ENCODE measurements at places on chromosomes 11 and 22.
A peak's percentile ranks its signal among the peaks of the same experiment; 100 is the strongest.

DNA sequence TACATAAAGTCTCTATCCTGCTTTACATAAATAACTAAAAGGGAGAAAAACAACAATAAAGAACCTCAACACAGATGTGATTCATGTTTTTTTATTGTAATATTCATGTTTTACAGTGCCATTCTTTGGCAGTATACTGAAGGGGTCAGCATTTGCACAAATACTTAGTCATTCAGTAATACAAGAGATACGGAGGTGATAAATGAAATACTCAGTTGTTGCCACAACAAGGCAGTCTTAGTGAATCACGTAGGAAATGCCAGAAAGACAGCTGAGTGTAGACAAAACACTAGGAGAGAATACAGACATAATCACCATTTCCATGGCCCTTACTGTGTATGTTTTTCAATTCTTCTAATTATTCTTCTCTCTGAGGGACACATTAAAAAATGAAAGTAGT, 910.4 kb downstream of the METTL15 start:
- no peak overlapping the region for H3K27ac ChIP-seq
- no peaks in the 10 kb centered on the region for H3K27me3 ChIP-seq
- H3K36me3 ChIP-seq: no peaks in the 10 kb centered on the region
- no peak overlapping the region for H3K4me3 ChIP-seq
- H3K4me1 ChIP-seq: no peaks in the 10 kb centered on the region

DNA sequence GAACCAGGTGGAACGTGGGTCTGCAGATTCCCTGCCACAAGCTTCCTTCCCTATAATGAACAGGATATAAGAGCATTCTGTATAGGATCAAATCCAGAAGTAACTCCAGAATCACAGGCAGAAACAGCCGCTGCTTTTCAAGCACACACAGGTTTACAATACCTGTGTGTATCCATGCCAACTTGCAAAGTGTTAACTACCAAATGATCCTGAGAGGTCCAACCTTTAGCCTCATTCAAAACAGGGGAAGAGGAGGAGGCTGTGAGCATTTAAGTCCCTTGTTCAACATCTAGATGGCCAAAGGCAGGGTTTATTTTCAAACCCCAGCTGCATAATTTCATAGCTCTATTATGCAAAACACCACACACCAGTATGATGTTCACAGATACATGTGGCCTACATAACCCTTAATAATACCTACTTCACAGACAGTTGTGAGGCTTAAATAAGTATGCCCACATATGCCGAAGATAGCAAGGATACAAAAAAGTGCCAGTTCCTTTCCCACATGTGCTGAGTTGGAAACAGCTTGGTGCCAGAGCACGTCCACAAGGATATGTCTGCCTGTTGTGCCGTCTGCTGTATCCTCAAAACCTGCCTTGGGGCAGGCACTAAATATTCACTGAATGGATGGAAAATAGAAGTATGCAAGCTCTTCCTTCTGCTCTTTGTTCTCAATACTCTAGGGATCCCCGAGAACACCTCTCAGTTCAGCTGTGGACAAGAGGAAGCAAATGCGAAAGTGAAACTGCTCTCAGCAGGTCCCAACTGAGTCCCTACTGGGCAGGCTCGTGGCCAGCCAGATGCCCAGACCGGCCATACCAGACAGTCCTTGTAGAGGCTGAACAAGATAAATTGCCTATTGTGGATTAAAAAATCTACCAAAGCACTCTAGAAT, 66.8 kb downstream of the LARGE1 start:
- H3K27ac ChIP-seq: no peak overlapping the region
- H3K4me3 ChIP-seq: peak overlapping the region; percentile 61
- DNase-seq: no peak
- H3K36me3 ChIP-seq: no peaks in the 10 kb centered on the region
- H3K4me1 ChIP-seq: peaks cover 6% of the 10 kb centered on the region
- no peaks in the 10 kb centered on the region for H3K27me3 ChIP-seq

DNA sequence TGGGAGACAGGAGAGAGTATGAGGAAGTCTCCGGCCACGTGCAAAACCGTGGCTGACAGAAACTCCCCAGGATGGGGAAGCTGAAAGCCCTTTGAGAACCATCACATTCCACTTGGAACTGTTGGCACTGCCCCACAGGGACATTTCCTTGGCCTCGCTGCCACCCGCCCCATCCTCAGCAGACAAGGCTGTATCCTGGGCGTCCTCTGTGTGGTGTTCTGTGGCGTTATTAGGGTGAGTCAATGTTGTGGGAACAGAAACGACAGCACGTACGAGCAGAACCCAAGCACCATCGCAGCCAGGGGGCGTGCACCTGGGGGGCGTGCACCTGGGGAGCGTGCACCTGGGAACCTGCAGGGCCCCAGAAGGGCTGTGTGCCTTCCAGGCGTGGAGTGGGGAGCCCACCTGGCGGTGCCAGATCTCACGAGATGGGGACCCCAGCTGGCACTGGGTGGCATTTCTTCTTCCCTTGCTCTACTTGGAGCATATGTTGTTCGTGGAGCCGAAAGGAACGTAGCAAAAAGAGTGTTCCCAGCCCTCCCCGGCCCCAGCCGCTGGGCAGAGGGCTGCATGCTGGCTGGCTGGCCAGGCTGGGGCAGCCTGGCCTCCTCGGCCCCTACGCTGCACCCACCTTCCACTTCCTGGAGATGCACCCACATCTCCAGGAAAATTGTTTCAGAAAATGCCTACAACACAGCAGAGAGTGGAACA, 35.4 kb downstream of the NFAM1 start:
- no peaks in the 10 kb centered on the region for H3K36me3 ChIP-seq
- H3K4me3 ChIP-seq: no peak overlapping the region
- no peak overlapping the region for H3K27ac ChIP-seq
- peaks cover 10% of the 10 kb centered on the region for H3K27me3 ChIP-seq
- peaks cover 13% of the 10 kb centered on the region for H3K4me1 ChIP-seq

GRCh38 chr11:14444441-14445189, 55.0 kb downstream of the COPB1 start:
- no peaks in the 10 kb centered on the region for H3K27me3 ChIP-seq
- no peak for DNase-seq
- peaks cover 40% of the 10 kb centered on the region for H3K4me1 ChIP-seq
- H3K27ac ChIP-seq: no peak overlapping the region
- peaks cover 4% of the 10 kb centered on the region for H3K36me3 ChIP-seq

GRCh38 chr11:103963648-103964047, 72.8 kb upstream of the DDI1 start:
- H3K36me3 ChIP-seq: no peaks in the 10 kb centered on the region
- H3K4me1 ChIP-seq: no peaks in the 10 kb centered on the region
- DNase-seq: no peak
- no peak overlapping the region for H3K27ac ChIP-seq

All from activated CD4-positive, alpha-beta memory T cell treated with anti-CD3 and anti-CD28 coated beads, Interleukin-2, amount 10 ng/mL, durations not matched to agents 7 days and 5 days (primary cell).